ENCODE measurements at places on chromosomes 5 and 9. TPM values are rescaled to one million over a fixed set of nuclear protein-coding genes. Genes with fewer than 3 reads are reported as not detected.

The GABRA6 gene
- not detected for total RNA-seq

GRCh38 chr5:91956738-91957137, 573.6 kb upstream of the ARRDC3 start:
- no peak for DNase-seq

GRCh38 chr9:79824265-79824664, 252.5 kb downstream of the TLE4 start:
- no peak for DNase-seq

GRCh38 chr5:60671899-60672692, 27.9 kb downstream of the DEPDC1B start:
- DNase-seq, result no peak

DNA sequence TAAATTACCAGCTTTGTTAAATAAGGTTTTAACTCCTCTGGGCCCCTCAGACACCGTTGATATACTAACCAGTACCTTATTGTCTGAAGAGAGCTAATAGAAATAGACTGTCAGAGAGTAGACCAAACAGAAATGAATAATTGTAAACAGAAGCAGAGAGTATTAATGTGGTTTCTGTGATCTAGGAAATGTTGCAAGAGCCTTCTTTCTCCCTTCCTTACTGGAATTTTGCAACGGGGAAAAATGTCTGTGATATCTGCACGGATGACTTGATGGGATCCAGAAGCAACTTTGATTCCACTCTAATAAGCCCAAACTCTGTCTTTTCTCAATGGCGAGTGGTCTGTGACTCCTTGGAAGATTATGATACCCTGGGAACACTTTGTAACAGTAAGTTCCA, 5.1 kb downstream of the TYRP1 start:
- no peak for DNase-seq

- DNase-seq, result no peak
Observed at GRCh38 chr9:134852906-134853654, 27.5 kb upstream of the FCN2 start.

DNA sequence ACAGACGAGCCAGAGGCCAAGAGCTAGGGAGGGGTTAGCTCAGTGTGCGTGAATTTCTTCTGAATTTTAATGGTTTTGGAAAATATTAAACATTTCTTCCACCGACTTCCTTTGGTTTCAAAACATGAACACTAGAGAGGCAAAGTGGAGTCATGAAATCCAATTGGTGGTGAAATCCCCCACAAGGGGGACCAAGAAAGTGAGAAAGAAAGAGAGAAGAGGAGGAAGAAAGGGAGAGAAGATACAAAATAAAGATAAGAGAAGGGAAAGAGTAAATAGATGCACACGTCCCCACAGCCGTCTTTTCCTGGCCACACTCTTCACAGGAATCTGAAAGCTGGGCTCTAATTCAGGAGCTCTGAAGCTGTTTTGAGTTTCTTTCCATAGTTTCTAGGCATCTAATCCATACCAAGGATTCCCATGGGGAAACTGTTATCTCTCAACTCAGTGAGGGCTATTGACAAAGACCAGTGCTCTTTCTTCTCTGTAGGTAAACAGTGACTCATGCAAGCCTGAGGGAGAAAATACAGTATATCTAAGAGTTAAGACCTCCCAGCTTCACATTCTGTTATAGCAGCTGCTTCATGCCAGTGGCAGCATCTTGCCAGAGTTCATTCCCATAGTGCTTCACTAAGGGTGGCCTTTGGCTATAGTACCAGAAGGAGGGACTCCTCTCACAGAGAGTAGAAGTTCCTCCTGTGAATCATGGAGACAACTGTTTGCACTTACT, 115.8 kb upstream of the LIFR start:
- DNase-seq, result no peak

GRCh38 chr5:13695076-13695712, 249.3 kb downstream of the DNAH5 start:
- no peak for DNase-seq

GRCh38 chr9:126883636-126884035, 23.2 kb downstream of the ZBTB34 start:
- DNase-seq, result no peak

The RPL35 gene
- 1,754 TPM for total RNA-seq
